Activated gamma-delta T cell treated with Interleukin-2 at 50 U/mL for 16 hours (primary cell): ENCODE measurements at places on chromosomes 1 and 21.

GRCh38 chr1:20999525-21000244 lies 177.0 kb downstream of the EIF4G3 start:
- no peak for DNase-seq

- no peak for DNase-seq
Observed at GRCh38 chr1:167681024-167681423, 40.8 kb upstream of the MPZL1 start.

- DNase-seq, result no peak
Observed at GRCh38 chr21:38310646-38311485, 54.1 kb downstream of the KCNJ15 start.

DNA sequence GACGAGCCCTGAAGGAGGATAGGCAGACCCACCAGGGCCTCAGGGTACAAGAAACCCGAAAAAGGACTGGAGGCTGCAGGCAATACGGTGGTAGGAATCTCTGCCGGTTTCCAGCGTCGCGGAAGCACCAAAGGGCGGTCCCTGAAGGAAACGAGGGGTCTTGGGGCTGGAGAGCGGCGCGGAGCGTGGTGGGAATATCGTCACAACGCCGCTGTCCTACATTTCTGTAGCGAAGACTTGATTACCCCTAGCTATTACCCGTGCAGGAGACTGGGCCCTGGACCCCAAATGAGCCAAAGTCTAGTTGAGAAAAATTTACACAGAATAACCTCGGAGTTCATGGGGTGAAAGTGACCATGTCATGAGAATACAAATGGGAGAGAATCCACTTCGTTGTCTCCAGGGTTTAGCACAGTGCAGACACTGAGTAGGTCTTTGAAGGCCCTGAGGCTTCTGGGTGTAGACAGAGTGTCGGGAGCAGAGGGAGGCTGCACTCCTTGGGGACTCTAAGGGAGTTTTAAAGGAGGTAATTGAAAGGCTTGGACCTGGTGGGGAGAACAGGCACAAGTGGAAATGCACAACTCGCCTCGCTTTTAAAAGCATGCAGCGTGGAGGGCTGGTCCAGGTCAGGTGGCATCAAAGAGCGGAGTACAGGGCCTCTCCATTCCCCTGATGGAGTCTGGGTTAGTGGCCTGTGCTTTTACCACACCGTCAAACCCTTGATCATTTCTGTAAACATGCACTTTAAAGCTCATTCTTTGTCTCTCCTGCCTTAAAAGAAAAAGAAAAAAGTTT lies 1.5 kb downstream of the ATP1A1 start:
- peak; percentile 13 for DNase-seq

DNA sequence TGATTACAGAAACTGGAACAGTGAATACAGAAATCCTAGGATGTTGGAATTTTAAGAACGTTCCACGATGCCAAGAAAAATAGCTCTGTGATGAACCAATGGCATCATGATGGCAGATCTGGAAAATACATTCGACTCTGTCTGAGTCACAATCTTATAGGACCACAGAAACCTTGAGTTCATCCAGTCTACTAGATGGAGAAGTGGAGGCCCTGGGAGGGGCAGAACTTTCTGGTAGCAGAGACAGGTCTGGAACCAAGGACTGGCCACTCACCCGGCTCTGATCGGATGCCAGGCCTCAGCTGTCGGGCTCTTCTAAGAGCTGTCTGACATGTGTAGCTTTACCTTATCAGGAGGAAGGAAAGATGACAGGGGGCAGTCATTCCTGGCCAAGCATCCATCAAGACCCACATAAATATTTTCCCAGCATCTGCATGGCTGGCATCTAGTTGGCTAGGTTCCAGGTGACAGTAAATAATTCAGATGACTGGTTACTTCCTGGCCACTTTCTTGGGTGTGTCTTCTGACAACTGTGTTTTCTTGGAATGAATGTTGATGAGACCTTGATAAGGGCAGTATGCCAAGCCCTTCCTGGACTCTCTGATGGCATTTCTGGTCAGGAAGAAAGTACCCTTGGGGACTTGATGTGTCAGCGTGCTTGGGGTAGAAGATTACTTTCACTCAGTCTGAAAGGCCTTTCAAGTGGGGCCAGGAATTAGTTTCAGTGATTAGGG lies 72.6 kb upstream of the TRABD2B start:
- DNase-seq, result no peak
